Activated naive CD4-positive, alpha-beta T cell treated with anti-CD3 and anti-CD28 coated beads, Interleukin-2, amount 50 U/mL, for 72 hours (primary cell): ENCODE measurements at places on chromosomes 13 and 19. TPM values are rescaled to one million over a fixed set of nuclear protein-coding genes. Genes with fewer than 3 reads are reported as not detected.

DNA sequence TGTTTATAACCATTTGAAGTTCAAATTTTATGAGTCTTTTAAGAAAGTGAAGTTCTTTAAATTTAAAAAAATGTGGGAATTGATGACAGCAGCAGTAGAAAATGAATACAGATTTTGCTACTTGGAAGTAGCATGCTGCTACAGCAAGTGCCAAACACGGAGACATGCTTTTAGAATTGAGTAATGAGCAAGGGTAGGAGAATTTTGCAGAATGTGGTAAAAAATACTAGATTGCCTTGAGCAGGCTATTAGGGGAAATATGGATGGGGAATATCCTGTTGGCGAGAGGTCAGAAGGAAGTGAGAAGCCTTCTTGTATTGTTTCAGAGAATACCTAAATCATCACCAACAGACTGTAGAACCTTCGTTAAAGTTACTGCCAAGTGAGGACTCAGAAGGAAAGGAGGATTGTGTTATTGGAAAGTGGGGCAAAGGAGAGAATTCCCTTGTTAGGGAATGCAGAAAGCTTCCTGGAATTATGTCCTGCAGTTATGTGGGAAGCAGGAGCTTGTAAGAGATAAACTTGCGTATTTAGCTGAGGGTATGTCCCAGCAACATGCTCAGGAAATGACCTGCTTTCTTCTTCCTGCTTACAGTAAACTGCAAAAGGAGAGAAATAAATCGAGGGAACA is 32.4 kb upstream of the OXGR1 start:
- DNase-seq, result no peak

DNA sequence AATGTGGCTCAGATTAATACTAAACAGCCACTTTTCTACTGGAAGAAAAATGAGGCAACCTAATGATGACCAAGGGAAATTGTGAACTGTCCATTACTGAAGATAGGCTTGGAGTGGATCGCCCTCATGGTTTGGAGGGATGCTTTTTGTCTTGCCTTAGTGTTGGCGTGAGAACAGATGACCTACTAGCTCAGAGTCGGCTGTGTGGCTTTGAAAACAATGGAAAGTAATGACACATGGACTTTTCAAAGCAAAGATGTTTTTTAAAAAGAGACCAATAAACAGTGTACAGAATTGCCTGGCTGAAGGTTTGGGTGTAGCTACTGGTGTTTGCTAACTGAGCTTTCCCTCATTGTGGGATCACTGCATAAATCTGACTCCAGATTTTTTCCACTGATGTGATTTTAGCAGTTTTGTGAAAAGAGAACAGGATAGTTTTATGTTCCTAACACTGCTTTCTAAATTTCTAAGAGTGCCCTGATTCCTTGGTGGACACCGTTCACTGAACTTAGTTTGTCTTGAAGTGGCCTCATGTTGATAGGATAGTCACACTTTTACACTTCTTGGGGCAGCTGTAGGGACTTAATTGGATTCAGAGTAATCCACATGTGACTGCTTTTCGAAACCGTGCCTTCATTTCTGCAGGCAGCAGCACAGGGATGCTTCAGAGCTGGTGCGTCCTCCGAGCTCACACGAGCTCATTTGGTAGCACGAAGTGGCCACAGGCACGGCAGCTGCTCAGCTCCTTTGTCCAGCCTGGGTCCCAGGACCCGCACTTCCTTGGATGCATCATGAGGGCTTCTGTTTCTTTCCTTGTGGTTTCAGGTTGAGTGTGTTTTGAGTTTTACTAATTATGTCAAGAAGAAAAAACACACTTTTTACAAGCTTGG is 4.3 kb downstream of the CEBPG start:
- no peak for DNase-seq

DNA sequence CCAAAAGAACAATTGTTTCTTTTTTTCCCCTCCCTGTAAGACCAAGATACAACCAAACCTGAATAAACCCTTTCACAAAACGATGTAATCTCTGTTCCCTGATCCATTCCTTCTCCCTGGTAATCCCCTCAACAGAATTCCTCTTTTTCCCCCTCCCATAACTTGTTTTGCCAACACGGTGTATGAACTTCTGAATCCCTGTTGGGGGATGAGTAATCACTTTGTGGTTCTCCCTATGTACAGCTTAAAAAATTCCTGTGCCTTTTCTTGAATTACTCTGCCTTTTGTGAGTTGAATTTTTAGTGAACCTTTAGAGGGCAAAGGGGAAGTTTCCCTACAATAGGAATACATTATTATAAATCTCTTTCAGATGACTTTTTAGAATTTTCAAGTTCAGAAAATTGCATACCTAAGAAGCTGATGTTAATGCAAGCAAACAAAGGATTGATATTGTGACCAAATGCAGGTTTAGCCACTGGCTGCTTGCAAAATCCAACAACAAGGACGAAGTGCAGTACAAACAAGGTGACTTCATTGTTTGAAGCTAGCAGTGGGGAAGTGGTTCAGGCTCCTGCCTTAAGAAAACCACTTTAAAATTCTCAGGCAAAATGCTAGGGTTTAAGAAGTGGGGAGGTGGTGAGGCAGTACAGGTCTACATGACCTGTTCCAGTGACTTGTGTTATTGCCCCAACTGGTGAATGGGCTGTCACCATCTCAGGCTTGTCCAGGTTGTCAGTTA is 15.0 kb upstream of the EPSTI1 start:
- DNase-seq, result no peak

DNA sequence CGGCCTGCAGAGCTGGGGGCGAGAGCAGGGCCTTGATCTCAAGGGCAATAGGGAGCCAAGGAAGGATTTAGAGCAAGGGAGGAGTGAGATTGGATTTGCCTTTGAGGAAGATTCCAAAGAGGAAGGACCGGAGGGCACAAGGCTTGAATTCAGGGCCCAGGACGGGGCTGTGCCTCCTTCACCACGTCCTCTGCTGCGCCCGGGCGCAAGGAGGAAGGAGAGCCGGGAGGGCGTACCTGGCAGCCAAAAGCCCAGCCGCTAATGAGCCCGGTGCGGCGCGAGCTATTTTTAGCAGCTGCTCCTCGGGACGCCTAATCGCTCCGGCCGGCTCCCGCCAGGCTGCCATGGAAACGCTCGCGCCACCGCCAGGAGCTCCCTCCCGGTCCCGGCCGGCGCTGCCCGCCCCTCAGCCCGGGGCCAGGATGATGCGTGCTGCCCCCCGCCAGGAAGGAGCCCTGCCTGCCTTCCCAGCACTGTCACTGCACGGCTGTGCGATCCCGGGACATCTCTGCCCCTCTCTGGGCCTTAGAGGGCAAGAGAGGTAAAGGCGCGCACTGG is 31.3 kb downstream of the TINCR start:
- DNase-seq, result no peak

DNA sequence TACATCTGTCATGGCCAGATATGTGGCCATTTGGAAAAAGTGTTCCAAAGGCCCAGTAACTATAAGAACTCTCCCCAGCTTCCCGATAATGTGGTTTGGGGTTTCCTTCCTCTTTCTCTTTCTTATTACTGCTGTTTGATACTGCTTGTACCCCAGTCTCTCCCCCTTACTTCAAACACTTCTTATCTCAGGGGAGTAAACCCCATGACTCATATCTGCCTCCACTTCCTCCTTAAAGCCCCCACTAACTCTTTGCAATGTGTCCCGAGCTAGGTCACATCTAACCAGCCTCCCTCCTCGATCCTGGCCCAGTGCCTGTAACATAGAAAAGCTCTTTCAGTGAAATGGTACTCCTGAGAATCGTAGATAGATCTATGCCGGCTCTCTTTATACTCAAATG is 82.4 kb upstream of the STARD13 start:
- DNase-seq, result no peak

GRCh38 chr13:87661471-87661870 is 9.7 kb upstream of the SLITRK5 start:
- no peak for DNase-seq

DNA sequence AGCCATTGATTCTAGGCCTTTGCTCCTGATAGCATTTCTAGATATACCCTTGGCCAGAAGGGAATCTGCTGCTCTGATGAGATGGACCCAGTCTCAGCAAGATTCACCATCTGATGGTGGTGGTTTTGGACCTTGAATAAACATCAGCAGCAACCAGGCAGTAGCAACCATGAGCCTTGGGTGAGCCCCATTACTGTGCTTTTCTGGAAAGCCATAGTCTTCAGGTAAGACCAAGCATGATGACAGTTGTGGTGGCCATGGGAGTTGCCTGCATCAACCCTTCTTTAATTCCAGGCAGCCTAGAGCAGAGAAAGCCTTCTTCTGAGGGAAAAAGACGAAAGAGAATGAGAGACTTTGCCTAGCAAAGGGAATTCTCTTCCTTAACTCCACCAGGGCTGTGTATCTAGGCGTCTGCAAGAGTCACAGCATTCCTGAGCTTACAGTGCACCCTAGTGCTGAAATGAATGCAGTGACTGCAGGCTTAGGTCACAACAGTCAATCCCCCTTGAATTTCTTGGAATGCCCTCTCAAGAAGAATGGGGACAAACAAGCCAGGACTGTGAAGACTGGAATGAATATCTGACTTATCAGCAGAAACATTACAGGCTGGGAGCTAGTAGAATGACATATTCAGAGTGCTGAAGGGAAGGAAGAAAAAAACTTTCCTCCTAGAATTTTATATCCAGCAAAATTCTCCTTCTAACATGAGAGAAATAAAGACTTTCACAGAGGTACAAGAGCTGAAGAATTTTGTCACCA is 942.4 kb upstream of the PCDH20 start:
- DNase-seq, result no peak

DNA sequence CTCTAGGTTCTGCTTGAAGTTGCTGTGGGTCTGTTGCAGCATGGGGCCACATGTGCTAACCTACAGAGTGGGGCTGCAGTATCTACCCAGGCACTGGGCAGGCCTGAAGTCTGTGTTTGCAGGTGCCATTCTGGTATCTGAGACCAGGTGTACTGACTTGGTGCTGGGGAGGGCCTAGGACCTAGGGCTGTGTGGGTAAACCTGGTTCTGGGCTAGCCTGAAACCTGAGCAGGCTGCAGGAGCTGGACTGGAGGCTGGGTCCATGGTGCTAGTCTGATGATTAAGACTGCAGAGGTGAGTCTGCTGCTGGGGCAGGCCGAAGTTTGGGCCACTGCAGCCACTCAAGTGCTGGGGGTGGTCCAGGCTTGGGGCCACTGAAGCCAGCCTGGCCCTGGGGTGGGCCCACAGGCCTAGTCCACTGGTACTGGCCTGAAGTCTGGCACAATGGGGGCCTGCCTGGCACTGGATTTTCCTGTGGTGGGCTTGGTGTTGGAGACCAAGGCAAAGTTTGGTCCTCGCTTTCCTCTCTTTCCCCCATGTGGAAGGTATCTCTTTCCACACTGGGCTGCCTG is 310.6 kb downstream of the NDFIP2 start:
- DNase-seq, result no peak

- peak; percentile 49 for DNase-seq
Observed at GRCh38 chr13:97359181-97360057, 74.5 kb upstream of the RAP2A start.

- DNase-seq, result no peak
Observed at GRCh38 chr13:70430256-70430655, 322.0 kb upstream of the KLHL1 start.

GRCh38 chr13:23918208-23918607 is 20.9 kb upstream of the C1QTNF9B start:
- DNase-seq, result no peak

GRCh38 chr13:42876270-42876714 is 94.9 kb downstream of the FAM216B start:
- no peak for DNase-seq

DNA sequence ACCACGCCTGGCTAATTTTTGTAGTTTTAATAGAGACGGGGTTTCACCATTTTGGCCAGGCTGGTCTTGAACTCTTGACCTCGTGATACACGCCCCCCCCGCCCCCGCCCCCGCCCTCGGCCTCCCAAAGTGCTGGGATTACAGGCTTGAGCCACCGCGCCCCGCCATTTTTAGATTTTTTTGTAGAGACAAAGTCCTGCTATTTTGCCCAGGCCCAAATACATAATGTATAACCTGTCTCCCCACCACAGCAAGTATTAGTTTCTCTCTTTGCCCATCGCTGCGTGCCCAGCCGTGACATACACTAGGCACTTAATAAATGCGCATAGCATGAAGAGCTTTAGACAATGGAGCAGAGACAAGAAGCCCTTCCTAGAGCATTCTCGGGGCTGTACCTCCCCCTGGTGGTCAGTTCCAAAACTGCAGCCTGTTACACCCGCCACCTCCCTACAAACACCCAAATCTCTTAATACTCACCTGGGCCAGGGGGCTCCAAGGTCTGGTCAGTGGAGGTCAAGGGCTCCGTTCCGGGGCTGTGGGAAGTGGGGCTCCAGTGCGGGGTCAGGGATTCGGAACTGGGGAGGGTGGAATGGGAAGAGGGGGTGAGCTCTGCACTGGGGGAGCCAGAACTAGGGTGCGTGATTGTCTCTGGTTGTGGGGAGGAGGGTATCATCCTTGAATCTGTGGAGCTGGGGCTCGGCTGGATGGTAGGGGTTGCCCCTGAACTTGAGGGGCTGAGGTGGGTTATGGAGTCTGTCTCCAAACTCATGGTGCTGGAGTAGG is 22.5 kb downstream of the IQCN start:
- DNase-seq, result peak; percentile 86

- DNase-seq, result no peak
Observed at GRCh38 chr13:101262306-101262705, 154.0 kb downstream of the NALCN start.

DNA sequence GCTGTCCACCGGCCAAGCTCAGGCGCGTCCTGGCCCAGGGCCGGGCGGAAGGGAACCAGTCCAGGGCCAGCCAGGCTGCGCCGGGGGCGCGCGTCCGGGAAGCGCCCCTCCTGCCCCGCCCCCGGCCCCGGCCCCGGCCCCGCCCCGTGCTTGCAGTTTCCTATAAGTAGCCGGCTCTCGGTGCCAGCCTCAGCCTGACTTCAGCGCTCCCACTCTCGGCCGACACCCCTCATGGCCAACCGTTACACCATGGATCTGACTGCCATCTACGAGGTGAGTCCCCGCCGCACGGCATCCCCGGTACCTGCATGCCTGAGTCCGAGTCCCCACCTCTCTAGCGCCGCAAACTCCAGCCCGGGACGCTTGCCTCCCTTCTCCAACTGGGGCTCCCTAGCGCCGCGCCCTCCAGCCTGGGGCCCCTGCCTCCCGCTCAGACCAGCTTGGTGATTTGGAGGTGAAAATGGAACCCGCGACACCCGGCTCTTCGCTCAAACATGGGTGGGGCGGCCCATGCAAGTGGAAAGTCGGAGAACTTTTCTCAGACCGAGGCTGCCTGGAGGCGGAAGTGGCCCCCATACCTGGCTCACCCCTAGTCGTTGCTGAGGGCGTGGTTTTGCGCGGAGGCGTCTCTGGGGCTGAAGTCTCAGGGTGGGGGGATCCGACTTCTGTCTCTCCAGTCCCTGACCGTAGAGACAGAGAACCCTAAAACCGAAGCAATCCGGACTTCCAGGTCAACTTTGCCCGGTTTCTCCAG is at the start of gene ZFP36:
Gene ZFP36, plus strand, starts transcription at position 192 of the 754 bp plus-strand sequence. Its CDS starts 58 bp downstream, at position 250.
- DNase-seq, result peak; percentile 89

GRCh38 chr13:43758834-43759233 is 27.9 kb downstream of the ENOX1 start:
- DNase-seq, result no peak

GRCh38 chr19:39408392-39409207 is 2.0 kb downstream of the ZFP36 start:
- DNase-seq, result no peak

GRCh38 chr19:28555317-28555716 is 657.6 kb downstream of the UQCRFS1 start:
- DNase-seq, result no peak

Gene IZUMO4
- total RNA-seq, result 105 TPM

Gene SNRNP70
- 233 TPM for total RNA-seq

Gene CRB3
- total RNA-seq, result 0.59 TPM

Gene AP2S1
- 116 TPM for total RNA-seq

Gene LACC1
- 0.87 TPM for total RNA-seq

Gene SIAH3
- 0.02 TPM for total RNA-seq

Gene RFC3
- total RNA-seq, result 58.8 TPM

Gene PDCD2L
- total RNA-seq, result 32.8 TPM

Gene SERP2
- 2.2 TPM for total RNA-seq

Gene ZNF135
- 0.58 TPM for total RNA-seq

Gene LILRA1
- not detected for total RNA-seq
